Choroid plexus epithelial cell (primary cell): ENCODE measurements at places on chromosomes 4 and X.

DNA sequence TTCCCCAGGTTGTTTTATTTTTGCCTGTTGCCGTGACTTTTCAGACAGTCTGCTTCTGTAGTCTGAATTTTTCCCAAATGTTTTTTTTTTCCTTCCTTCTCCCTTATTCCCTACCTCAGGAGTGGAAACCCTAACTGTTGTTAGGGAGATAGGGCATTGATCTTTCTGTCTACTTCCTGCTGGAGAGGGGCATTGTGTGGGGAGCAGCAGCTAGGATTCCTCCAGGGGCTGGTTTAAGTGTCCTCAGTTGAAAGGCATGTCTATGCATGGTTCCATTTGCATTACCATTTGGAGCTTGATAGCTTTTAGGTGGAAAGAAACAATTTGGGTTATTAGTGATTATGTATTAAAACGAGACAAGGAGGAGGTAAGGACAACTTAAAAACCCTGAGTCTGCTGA is 383.9 kb downstream of the DCAF12L2 start:
- DNase-seq, result no peak

DNA sequence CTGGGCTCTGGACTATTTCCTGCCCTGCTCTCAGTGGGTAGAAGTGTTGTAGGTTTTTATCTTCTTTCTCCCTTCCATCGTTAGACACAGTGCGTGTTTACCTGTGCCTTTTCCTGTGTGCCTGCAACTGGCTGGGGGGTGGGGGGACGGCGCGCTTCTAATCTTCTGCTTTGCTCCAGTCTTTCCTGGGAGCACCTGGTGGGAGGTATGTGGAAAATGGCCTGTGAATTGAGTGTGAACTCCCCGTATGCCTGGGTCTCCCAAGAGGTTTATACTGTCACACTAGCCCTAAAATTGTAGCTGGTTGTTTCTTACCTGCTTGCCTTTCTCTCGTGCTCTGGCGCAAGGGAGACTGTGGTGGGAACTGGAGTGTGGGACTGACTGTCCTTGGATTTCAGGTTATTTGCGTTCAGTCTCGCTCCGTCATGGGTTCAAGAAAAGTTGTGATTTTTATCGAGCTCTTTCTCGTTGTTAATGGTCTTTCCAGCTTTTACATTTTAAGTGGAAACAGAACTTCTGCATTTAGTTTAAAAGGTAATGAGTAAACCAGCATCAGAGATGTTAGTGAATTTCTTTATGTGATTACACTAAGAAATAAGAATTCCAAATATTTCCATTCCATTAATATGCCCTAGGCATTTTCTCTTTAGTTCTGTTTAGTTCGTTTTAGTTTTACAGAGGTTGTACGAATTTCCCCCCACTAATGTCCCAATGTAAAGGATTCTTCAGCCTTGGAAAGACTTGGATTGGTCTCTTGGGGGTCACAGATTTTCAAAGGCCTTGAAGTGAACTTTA is 15.3 kb downstream of the MRPL1 start:
- DNase-seq, result no peak

GRCh38 chr4:95674521-95674981 is 125.8 kb upstream of the UNC5C start:
- DNase-seq, result no peak

DNA sequence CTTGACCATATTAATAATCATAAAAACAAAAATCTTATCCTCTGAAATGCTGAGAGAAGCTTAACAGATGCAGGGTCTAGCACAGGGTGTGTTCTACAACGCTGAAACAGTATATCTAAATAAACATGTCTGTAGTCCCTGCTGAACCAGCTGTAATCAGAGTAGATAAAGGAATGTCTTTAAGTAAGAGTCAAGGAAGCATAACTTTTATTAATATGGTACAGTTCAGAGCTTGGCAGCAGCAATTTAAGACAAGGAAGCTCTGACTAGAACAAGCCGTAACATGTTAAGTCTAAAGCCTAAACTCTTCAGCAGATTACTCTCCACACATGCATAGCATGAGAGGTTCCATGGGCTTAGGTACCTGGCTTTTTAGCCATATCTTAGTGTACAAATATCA is 36.1 kb downstream of the NFKB1 start:
- DNase-seq, result peak; percentile 75

- DNase-seq, result no peak
Measured at GRCh38 chrX:530726-531610, 99.6 kb upstream of the SHOX start.

DNA sequence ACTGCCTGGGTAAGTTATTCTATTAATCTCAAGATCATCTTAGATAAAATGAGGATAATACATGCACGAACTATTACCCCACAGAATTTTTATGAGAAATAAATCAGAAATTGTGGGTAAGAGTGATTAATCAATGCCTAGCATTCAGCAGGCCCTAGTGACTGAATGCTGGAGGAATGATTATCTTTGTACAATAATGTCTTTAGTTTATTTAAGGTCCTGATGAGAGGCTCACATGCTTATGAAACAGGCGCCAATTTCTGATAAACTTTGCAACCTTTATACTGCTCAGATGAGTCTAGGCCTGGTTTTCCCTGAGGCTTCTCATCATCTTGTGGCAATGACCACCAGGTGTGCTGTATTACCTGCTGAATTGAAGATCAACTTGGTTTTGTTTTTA is 27.8 kb upstream of the BMP2K start:
- no peak for DNase-seq

DNA sequence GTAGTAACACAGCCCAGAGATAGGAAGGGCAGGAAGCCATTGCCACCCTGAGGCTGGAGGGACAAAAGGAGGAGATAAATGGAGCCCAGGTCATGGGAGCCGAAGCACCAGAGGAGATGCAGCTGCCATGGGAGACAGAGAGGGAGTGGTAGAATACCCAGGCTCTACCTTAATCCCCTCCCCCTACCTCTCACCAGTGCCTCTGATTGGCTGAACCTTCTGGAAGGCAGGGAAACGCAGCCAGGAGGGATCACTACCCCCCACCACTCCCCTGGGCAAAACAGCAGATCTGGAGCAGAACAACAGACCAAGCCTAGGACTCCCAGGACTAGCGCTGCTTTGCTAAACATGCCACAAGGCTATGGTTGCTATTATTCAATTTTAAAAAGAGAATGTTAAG is 114.2 kb downstream of the ZNF827 start:
- DNase-seq, result no peak

DNA sequence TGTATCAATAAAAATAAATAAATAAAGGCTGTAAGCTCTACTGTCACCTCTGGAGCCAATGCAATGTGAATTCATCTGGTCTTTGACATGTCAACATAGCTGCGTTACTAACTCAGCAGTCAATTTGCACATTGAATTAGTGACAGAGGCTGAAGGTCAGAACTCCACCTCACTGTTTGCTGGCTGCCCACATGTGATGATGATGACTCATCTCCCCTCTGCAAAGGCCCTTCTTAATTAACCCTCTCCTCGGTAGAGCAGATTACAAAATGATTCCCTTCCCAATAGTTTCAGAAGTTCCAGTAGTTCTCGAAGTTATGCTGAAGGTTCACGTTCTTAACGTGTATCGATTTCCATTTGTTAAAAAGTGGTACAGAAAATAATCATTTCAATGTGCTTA is 1626.0 kb upstream of the TENM3 start:
- no peak for DNase-seq

DNA sequence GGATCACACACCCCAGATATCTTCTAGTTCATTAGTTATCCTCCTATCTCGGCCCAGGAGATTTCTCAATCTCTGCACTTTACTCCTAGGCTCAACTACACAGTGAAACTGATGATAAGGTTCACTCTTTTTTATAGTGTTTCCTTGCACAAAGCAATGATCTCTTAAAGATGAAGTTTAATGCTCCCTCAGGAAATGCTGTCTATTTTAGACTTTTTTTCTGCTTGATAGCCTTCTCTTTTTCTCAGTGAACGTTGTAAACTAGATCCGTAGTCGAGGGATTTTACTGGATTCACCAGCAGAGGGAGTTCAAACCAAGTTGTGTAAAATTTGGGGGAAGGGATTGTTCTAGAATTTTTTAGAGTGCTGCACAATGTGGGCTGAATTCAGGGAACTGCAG is 269.6 kb downstream of the GBA3 start:
- DNase-seq, result peak; percentile 11

GRCh38 chr4:76449362-76449767 is 14.3 kb downstream of the SHROOM3 start:
- peak; percentile 42 for DNase-seq

GRCh38 chrX:22577181-22577580 is 304.5 kb downstream of the CBLL2 start:
- DNase-seq, result peak; percentile 41

DNA sequence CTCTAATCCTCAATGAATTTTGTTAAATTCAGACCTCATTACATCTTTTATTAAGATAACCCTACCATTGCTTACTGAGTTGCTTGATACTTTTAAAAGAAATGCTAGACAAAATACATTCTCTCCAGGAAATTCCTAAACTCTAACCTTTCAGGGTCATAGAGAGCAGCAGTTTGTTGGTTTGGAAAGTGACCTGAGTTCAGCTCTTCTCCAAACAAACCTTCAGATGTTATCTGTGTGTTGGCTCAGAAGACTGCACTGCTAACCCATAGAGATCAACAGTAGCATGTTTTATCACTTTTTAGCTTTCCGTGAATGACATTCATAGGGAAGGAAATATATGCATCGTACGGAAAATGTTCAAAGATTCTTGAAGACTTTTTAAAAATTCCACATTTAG is 101.8 kb upstream of the VEGFC start:
- DNase-seq, result no peak

- peak; percentile 53 for DNase-seq
Measured at GRCh38 chr4:136768925-136769275, 763.4 kb downstream of the PCDH18 start.

GRCh38 chr4:95979961-95980876 is 140.3 kb downstream of the PDHA2 start:
- DNase-seq, result no peak

- DNase-seq, result no peak
Measured at GRCh38 chr4:161457906-161458305, 705.9 kb downstream of the FSTL5 start.

DNA sequence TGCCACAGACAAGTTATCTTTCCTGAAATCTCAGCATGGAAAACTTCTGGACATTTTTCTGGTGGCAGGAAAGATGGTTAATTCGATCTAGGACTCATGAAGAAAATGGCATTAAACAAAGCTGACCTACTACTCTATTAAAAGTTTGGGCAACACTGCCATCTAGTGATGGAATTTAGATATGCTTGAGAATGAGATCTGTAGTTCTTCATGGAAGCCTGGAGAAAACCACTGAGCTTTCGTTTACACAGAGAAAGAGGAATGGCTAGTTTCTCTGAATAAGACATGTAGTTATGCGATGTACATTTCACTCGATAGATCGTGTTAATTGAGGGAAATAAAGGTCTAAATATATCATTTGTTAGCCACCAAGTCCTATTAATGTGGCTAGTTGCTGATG is 51.7 kb upstream of the CHRDL1 start:
- peak; percentile 67 for DNase-seq

GRCh38 chrX:18286322-18286831 is 65.7 kb upstream of the BEND2 start:
- no peak for DNase-seq

GRCh38 chr4:100827756-100828155 is 309.9 kb upstream of the EMCN start:
- no peak for DNase-seq

GRCh38 chrX:109966246-109966645 is 36.7 kb upstream of the TMEM164 start:
- DNase-seq, result no peak

DNA sequence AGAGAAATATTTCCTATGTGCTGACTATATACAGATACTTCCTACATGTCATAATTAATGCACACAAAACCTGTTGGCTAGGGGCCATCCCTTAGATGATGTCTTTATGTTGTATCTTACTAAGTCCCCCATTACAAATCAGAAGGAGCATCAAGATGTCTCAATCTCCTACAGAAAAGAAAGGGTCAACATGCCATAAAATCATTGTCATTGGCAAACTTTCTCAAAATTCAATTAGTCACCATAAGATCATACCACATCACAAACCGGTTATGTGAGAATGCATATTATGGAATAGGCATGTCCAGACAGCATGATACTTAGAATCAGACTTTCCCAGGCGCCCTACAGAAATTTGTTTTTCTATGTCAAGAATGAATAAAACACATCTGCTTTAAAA is 175.2 kb upstream of the TET2 start:
- no peak for DNase-seq

DNA sequence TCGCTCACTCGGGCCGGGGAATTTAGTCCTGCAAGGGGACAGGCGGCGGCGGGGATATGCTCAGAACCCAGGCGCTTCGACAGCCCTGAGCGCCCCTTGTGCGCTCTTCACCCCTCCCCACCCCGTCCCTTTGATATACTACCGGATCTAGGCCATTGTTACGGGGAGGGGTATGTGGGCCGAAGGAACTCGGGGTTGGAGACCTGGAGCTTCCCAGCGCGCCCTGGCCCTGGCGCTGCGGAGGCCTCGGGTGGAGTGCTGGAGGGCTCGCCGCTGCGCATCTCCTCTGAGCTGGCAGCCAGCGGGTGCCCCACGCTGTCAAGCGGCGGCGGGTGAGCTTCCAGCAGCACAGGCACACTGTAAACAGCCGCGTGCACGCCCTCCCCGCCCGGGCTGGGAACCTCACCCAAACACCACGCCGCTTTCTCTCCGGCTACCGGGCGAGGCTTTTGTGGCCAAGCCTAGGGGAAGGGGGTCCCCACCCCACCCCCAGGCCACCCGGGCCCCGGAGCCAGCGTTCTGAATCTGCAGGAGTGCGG is 54.5 kb upstream of the BCOR start:
- DNase-seq, result no peak

GRCh38 chrX:150362599-150363481 is at the start of gene MAMLD1:
MAMLD1 (plus strand) TSS chrX:150363317; CDS start chrX:150445517, 82,200 bp downstream.
- DNase-seq, result peak; percentile 82

DNA sequence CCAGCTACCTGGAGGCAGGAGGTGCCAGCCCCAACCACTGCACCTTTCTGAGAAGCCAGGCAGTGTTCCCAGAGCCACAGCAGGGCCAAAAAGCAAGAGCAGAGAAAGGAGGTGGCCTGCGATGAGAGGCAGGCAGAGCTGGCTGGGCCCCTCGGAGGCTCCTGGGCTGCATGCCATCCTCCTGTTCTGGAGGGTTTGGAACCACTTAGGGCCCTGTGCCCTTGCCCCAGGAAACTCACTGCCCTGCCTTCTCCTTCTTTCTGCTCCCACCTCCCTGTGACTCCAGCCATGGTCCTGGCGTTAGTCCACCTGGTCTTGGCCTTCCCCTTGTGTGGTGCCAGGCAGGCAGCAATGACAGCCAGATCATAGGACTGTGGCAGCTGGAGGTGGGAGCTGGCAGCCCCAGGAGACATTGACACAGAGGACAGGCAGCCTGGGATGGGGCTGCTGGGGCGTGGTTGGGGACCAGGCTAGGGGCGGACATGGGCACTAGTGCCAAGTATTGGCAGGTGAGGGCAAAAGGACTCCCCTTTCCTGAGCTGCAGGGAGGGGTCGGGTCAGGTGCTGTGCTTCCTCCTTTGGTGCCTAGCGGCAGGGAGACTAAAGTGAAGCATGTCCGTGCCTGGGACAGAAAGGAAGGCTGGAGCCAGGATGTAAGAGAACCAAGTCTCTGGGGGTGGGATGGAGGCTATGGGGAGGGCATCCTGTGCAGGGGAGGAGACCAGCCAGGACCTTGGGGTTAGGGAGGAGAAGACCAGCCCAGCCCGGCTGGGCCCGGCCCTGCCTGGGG is 1.4 kb downstream of the APLN start:
- DNase-seq, result no peak
